ENCODE measurements at places on chromosomes 2 and 18.

GRCh38 chr2:216372761-216373291 is 543 bp upstream of the MARCHF4 start:
- DNase-seq = peak; percentile 6

DNA sequence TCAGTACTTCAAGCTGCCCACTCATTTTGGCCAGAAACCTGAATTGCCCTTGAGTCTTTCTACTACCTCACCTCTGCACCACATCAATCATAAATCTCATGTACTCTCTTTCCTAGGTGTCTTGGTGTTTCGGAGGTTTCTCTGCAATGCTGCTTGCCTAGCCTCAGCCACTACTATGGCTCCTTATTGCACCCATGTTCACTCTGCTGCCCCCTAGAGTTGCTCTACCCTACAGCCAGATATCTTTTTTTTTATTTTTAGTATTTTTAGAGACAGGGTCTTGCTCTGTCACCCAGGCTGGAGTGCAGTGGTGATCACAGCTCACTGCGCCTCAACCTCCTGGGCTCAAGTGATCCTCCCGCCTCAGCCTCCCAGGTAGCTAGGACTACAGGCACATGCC is 413.0 kb downstream of the PTPRM start:
- DNase-seq = no peak

GRCh38 chr2:124317628-124318027 is 292.5 kb downstream of the CNTNAP5 start:
- DNase-seq = no peak

GRCh38 chr2:42706836-42707235 is 57.1 kb downstream of the OXER1 start:
- DNase-seq = no peak

GRCh38 chr2:198161151-198161550 is 356.8 kb downstream of the PLCL1 start:
- DNase-seq = no peak

DNA sequence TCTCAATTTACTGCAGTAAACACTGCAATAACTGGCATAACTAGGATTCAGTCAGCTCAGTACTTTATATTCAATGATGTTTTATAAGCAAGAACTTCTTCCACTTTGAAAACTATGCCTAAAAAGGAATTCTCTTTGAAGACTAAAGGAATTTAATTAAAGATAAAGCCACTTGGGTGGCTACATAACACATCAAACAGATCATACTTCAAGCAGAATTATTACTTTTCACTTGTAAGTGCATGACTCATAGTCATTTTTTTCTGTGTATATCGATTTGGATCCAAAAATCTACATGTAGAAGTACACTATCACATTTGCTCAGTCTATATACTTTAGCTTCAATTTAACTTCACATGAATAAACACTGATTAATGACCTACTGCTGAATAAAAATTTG is 4.0 kb downstream of the KANSL1L start:
- DNase-seq = peak; percentile 43

DNA sequence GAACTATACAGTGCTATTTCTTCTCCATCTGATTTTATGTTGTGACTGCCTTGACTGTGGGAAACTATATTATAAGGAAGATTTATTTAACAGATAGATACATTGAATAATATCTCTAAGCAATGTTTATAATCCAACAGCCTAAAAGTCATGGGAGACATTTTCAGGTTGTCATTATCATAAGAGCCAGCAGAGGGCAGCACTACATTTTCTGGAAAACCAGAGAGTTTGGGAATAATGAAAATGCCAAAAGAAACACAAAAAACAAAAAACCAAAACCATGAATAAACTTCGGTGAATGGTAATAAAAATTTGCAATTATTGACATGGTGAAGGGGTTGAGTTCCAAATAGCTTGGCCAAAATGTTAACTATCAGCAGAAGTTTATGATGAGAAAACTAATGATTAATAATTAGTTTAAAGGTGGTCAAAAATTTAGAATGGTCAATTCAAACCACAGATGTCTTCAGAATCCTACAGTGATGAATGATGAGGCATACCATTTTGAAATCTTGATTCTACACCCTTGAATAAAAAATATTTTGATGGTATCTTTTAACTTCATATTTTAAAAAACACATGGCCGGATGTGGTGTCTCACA is 4.7 kb downstream of the EEF1B2 start:
- DNase-seq = peak; percentile 36

DNA sequence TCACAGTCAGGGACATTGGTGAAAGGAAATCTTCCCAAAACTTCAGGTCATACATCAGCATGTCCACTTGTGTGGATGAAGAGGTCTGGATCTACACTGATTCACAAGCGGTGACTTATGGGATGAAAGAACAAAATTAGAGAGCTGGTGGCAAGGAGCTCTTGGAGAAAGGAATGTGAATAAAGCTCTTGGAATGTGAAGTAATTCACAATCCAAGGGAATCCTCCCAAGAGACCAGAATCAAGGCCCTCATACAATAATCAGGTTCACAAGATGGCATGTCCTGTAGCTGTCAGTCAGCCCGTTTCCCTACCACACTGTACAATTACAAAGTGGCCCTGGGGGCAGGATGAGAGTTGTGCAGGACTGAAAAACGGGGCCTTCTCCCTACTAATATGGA is 96.2 kb downstream of the MRPS9 start:
- no peak for DNase-seq

DNA sequence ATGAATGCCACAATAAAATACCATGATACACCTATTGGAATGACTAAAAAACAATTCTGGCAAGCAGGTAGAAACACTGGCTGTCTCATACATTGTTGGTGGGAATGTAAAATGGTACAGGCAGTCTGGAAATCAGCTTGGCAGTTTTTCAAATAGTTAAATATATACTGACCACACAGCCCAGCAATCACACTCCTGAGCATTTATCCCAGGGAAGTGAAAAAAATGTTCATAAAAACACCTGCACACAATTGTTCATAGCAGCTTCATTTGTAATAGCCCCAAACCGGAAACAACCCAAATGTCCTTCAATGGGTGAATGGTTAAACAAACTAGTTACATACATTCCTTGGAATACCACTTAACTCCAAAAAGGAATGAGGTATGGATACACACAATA is 137.2 kb downstream of the TFCP2L1 start:
- no peak for DNase-seq

DNA sequence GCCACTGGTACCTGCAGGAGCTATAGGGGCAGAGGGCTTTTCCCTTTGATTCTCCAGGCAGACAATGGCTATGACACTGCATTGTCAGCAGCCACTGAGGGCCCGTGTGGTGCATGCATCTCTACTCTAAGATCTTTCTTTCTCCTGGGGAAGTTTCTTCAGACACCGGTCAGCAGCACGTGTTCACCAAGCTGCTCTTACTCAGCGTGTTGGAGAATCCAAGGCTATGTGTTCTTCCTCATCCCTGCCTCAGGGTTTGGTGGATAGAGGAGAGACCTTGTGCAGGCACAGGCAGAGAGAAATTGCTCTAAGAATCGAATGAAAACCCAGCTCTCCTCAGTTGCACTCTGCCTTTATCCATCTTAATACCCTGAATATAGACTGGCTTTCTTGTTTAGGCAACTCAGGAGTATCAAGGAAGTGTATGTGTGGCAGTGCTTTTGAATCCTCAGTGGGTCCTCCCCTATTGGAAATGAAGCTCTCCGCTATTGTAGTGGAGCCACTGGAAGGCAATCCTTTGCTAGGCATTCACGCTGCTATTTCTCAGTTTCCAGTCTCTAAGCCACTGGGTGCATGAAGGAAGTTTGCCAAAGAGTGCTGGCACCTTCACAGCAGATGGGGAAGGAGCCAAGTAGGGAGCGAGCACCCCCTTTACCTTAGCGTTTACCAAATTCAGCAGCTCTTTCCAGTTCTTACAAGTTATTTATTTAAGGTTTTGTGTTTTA is 86.9 kb upstream of the EML6 start:
- no peak for DNase-seq

GRCh38 chr18:8391068-8391467 is 218.2 kb upstream of the RAB12 start:
- DNase-seq = no peak

- no peak for DNase-seq
Measured at GRCh38 chr2:232623768-232624765, 9.3 kb upstream of the EFHD1 start.

DNA sequence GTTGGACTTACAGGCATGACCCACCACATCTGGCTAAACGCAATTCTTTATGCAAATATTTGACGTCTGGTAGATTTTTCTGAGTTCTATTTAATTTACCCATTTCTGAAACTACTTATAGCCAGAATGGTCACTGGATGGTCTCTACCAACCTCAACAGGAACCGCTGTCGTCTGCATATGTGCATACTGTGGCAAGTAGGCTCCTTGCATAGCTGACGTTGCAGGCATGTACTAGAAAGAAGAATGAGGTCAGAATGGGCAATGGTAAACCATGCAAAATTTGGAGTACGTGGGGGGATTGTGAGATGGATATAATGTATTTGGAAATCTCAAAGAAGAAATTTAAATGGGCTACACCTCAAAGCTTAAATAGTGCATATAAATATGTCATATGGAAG is 77.1 kb upstream of the ITGB6 start:
- DNase-seq = no peak

DNA sequence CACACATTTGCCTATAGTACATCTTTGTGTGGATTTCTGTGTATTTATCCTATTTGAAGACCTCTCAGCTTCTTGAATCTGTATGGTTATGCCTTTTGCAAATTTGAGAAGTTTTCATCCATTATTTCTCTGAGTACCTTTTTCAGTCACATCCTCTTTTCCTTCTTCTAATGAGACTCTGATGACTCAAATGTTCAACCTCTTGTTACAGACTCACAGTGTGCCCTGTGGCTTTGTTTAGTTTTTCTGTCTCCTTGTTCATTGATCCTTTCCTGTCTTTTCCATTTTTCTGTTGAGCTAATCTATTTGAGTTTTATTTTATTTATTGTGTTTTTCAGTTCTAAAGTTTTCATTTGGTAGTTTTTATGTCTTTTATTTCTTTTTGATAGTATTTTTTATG is 87.0 kb upstream of the LRP1B start:
- no peak for DNase-seq

- no peak for DNase-seq
Measured at GRCh38 chr2:188693111-188693510, 281.1 kb upstream of the COL3A1 start.

DNA sequence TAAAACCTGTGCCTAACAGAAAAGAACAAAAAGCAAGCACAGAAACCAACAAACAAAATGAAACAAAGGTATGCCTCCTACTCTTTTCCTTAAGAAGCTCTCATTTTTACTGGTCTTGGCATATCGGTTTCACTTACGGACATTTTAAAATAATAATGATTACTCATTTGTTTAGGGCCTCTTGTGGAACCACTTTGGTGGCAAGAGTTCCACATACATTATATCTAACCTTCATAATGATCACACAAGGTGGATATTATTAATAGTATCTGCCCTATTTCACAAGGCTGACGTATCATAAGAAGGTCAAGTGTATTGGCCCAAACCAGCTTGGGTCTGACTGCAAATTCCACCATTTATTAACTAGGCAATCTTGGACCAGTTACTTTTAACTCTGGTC is 304.7 kb downstream of the TCF4 start:
- no peak for DNase-seq

DNA sequence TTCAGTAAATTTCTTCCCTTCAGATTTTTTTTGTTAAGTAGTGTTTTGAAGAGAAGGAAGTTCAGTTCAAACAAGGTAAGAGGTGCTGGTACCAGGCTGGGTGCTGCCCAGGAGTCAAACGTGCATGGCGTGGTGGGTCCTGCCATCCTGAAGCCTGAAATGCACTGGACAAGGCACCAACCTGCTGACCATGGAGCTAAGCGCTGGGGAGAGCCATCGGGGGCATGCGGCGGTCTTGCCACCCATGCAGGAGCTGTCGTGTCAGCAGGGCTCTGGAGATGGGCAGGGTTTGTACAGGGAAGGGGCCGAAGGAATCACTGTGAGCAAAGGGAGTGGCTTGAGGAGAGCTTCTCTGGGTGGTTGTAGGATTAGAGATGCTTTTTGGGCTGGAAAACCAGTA is 126.6 kb downstream of the GBX2 start:
- DNase-seq = no peak

DNA sequence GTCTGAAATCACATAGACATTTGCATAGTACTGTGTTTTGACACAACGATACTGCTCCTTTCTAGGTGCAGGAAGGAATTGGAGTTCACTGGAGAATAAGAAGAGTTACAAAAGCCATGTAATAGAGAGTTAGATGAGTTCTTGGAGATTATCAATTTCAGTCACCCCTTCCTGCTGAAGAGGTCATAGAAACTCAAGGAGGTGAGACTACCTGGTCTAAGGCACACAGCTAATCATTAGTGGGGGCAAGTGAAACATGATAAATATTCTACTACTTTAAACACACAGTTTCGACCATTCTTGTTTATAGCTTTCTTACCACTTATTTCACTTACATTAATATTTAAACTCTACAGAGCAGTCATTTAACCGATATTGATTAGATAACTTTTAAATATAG is 286.9 kb upstream of the NXPH2 start:
- DNase-seq = no peak

GRCh38 chr2:112880696-112881095 is 30.3 kb upstream of the IL37 start:
- DNase-seq = no peak

GRCh38 chr18:13191779-13192178 is 26.8 kb upstream of the LDLRAD4 start:
- no peak for DNase-seq

DNA sequence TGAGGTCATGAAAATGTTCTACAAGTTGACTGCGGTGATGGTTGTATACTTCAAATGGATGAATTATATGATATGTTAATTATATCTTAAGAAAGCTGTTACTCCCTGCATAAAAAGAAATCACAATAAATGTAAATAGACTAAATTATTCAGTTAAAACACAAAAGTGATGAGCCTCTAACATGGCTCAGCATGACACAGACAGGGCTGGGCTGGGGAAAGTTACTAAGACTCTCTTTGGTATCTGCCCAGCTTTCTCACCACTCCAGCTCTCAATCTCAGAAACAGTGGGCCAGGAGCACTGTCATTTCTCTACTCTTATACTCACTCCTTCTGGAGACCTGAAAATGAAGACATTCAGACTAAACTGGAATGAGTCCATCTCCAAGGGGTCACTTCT is 3.5 kb downstream of the CYP27C1 start:
- DNase-seq = no peak

DNA sequence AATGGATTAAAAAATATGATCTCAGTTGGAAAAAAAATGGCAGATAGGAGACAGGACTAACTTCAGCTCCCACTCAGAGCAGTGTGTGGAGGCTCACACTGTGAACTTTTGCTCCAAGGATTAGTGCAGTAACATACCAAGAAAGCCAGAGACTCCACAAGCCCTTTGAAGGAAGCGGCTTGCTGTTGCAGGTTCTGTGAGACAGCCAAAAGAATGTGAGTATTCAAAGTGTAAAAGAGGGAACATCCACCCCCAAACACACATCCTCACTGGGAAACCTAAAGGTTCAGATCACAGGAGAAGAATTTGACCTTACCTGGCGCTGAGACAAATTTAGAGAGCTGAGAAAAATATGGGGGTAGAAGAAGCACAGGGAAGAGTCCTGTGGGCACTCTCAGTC is 77.5 kb downstream of the FAM171B start:
- peak; percentile 47 for DNase-seq

DNA sequence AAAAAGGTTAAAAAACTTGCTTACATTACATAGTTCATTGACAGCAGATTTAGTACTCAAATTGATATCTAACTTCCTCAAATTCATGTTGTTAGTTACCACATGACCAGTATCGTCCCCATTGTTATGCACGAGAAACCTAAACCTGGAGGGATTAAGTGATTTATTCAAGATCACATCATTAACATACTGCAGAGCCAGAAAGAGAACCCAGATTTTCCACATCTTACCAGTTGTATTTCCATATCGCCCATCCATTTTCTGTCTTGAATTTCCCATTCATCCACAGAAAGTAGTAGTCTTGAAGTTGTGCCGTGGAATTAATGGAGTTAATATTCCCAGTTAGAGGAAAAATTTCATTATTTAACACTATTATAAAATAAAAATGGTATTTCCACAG is 512.0 kb downstream of the METTL4 start:
- DNase-seq = no peak
